Vein endothelial cell (primary cell): ENCODE measurements at places on chromosomes 1 and 21. TPM values are rescaled to one million over a fixed set of nuclear protein-coding genes. Genes with fewer than 3 reads are reported as not detected.

The GJA8 gene
- total RNA-seq, result not detected in 2 replicates

The IGSF3 gene
- total RNA-seq, result 0.76 and 1.3 TPM in 2 replicates

The SLC45A3 gene
- total RNA-seq, result 10.9 and 14.4 TPM in 2 replicates

The ETNK2 gene
- 16.8 and 30.4 TPM in 2 replicates for total RNA-seq

The VASH2 gene
- total RNA-seq, result under 0.01 and 0.10 TPM in 2 replicates

The NBPF11 gene
- 4.6 and 4.8 TPM in 2 replicates for total RNA-seq

The DMBX1 gene
- not detected in 2 replicates for total RNA-seq

The TRIM58 gene
- 0.19 and 0.33 TPM in 2 replicates for total RNA-seq

The ATP1A4 gene
- total RNA-seq, result not detected in 2 replicates

The KIF26B gene
- total RNA-seq, result 0.65 and 0.67 TPM in 2 replicates

The ZC3H11A gene
- total RNA-seq, result 116 and 127 TPM in 2 replicates

The MYOG gene
- total RNA-seq, result not detected in 2 replicates

The TMEM201 gene
- 10.5 and 11.8 TPM in 2 replicates for total RNA-seq

The CFAP141 gene
- total RNA-seq, result not detected in 2 replicates

The OR2M5 gene
- not detected in 2 replicates for total RNA-seq

The TNFRSF8 gene
- total RNA-seq, result 0.19 TPM in 1 of 2 replicates, not detected in the other

The DDR2 gene
- 15.2 and 16.7 TPM in 2 replicates for total RNA-seq

The COPA gene
- total RNA-seq, result 213 and 223 TPM in 2 replicates
